ENCODE measurements at places on chromosomes 6 and 20.
A peak's percentile ranks its signal among the peaks of the same experiment; 100 is the strongest.

DNA sequence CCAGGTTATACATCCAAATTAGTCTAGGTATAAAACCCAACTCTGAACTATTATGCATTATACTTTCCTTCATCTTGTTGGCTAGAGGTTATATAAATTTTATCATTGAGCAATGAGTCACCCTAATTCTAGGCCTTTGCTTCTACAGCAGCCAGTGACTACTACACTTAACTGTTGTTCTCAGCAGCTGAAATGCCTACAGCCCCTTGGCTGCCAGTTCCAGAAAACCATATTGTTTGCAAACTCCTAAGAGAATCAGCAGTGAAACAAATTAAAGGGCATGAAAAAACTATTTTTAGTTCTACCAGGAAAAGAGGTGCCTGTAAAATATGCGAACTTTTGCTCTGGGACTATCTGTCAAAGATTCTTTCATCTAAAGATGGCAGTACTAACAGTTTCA, 292.8 kb downstream of the FRK start:
- no peak for DNase-seq

GRCh38 chr6:5466281-5467136, 205.2 kb downstream of the FARS2 start:
- DNase-seq: peak; percentile 75

GRCh38 chr6:113697632-113698410, 159.3 kb upstream of the MARCKS start:
- peak; percentile 68 for DNase-seq

DNA sequence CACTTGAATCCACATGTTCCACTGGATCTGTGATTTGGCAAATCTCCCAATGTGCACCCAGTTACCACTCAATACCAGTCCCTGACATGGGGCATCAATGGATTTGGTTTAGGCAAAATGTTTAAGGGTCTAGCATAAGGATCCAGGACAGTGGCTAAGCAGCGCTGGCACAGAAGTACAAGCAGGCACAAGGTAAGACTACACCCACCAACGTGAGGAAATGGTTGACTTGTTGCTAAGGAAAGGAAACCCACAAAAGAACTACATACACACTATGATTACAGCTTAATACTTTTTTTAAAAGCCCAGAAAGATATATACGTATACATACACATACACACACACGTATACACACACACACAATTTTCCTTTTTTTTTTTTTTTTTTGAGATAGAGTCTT, 79.0 kb downstream of the DNAAF9 start:
- no peak for DNase-seq

DNA sequence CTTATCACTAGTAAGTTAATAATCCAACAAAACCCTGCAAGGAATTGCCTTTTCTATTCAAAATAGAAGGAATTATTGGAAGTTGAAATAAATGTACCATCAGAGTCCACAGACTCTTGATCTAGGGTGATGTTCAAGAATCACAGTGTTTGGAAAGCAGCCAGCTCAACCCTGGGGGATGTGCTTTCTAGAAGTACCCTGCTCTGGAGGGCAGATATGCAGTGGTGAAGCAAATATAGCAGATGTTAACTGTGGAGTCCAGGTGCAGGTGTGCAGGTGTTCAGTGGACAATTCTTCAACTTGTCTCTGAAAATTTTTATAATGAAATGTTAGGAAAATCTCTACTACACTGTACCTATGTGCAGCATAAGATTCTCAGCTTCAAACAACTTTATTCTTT, 9.1 kb upstream of the INSM1 start:
- DNase-seq: no peak

DNA sequence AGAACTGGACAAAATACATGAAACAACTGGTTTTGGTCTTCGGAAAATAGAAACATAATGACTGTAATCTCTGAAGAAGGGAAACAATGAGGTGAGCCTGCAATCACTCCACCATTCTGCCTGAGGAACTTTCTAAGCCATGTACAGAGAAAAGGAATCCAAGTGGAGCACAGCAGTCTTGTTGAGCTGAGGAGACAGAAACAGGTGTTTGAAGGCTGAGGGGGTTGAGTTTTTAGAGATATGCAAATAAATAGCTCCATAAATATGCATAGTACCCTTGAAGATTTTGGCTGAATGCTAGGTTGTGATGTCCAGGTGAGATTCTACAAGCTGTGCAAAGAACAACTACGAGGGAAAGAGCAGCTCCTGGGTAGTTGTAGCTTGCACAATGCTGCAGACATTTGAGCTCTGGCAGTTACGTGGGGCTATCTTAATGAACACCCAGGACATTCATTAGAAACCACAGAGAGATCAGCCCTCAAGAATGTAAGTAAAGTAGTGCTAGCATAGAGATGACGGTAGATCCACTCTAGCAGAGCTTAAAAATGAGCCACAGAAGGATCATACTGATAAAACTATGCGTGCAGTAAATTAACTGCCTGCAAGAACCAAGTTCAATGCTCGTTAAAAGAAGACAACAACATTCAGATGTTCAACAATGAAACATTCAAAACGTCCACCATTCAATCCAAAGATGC, 24.3 kb downstream of the TUBB2B start:
- DNase-seq: peak; percentile 47

GRCh38 chr6:81743649-81744048, 8.8 kb downstream of the TENT5A start:
- DNase-seq: peak; percentile 14

DNA sequence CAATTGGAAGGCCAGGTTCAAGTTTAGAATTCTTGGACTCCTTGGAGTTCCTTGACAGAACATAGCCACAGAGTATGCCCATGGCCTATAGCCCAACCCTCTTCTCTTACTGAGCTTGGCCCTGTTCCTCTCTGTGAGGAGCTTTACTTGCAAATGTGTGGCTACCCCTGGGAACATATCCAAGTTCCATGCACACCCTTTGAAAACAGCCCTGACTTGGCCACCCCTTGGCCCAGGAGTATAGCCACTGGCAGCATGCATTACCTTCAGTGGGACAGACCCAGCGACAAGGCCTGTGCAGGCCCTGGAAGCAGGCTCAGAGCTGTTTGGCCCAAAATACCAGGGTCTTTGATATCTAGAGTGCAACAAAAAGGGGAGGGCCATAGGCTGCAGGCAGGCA, 19.5 kb upstream of the MAS1 start:
- peak; percentile 46 for DNase-seq

GRCh38 chr6:133820208-133820607, 68.7 kb upstream of the TCF21 start:
- DNase-seq: no peak

GRCh38 chr6:20180935-20181334, 31.3 kb downstream of the MBOAT1 start:
- no peak for DNase-seq

DNA sequence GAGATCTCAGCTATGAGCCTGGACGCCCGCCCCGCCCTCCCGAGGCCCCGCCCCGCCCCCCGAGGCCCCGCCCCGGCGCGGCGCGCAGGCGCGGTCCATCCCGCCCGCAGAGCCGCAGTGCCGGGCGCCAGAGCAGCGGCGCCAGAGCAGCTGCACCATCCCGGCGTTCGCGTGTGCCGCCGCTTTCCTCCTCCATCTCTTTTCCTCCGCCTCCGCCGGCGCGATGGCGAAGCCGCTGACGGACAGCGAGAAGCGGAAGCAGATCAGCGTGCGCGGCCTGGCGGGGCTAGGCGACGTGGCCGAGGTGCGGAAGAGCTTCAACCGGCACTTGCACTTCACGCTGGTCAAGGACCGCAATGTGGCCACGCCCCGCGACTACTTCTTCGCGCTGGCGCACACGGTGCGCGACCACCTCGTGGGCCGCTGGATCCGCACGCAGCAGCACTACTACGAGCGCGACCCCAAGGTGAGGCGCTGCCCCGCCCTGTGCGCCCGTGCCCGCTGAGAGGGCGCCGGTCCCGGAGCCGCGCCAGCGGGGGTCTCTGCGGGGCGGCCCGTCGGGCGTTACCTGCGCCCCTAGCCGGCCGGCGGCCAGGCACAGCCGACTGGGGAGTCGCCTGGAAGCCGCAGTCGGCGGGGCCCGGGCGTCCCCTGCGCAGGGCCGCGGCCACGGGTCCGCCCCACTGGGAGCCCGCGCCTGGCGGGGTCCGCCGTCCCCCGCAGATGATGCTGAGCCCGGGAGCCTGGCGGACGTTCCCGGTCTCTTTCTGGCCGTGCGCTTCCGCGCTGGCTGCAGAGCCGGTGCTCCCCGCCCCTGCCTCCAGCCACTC, at the start of gene PYGB:
PYGB (plus strand) TSS at position 130 of the 830 bp plus-strand sequence; CDS start at position 224, 94 bp downstream.
- peak; percentile 88 for DNase-seq

DNA sequence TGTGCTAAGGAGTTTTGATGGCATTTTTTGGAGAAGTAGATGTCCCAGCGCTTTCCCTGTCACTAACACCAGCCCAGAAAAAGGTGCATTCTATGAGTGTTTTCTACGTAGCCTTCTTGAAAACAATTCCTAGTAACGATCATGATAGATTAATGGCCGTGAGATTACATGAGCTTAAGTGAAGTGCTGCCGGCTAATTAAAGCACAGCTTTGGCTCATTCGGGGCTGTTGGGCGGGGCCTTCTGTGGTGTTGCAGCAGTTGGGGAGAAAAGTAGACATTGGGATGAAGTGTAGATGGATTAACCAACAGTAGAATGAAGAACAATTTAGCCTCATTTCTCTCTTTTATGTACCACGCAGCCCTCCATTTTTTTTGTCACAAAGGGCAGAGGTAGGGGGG, 20.8 kb upstream of the TRAF3IP2 start:
- no peak for DNase-seq

DNA sequence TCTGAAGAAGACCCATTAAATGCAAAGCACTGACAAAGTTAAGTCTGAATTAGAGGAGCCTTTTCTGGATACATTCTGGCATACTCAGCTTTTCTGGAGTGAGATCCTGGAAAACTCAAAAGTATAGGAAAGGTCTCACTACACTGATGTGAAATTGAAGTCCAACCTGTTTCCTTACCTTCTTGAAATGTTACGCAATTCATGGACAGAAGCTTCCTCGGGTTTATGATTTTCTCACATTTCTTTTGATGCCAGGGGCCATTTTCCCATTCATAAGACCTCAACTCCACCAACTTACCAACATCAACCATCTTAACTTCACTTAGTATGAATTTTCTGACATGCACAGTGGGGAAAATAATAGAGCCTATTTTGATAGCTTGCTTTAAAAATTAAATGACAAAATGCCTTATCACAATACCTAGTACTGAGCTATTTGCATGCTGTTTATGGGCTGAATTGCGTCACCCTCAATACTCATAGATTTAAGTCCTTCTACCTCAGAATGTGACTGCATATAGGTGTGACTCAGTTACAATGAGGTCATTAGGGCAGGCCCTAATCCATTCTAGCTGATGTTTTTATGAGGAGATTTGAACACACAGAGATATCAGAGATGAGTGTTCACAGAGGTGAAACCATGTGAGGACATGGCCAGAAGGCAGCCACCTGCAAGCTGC, 73.4 kb upstream of the RAB32 start:
- no peak for DNase-seq

GRCh38 chr6:63997734-63998133, 362.1 kb downstream of the PHF3 start:
- no peak for DNase-seq

- DNase-seq: no peak
Measured at GRCh38 chr6:10406556-10406955, 8.3 kb downstream of the TFAP2A start.

DNA sequence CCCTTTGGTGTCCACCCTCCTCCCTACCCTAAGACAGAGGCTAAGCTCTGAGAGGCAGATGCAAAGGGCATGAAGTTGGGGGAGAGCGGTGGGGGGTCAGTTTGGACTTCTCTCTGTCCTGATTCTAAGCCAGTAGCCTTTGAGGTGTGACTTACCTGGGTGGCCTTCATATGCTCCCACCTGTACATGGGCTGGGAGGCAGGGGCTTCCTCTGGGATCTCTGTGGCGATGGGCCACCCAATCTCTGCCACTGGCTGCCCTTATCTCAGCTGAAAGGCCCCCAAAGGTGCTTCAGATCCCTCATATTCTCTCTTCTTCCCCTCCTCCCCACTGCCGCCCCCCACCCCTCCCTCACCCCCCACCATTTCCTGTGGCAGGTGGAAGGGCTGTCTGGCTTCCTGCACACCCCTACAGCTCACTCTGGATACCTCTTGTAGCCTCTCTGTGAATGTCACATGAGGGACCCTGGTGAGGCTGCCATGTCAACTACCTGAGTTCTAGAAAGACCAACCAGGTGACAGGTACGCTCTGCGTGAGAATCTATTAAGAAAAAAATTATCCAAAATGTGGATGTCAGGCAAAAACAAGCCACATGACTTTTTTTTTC, 34.0 kb downstream of the PNLDC1 start:
- no peak for DNase-seq

- DNase-seq: no peak
Measured at GRCh38 chr20:697826-698225, 22.2 kb upstream of the SCRT2 start.

DNA sequence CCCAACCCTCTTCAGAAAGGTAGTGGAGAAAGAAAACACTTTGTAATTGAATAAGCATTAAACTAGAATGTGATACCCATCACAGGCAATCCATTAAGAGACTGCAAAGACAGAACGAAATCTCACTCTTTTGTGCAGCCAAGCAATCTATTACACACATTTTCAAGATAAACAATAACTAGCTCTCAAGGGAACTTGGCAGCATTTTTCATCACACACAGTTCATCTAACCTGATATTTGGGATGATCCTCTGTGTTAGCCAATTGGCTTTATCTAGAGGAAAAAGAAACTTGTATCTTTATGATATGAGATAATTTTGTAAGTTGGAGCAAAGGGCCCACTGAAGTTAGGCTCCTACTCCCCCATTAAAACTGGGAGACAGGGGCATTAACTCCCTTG, 1.5 kb upstream of the GZF1 start:
- DNase-seq: no peak

- DNase-seq: no peak
Measured at GRCh38 chr6:15535495-15536197, 127.2 kb downstream of the DTNBP1 start.

GRCh38 chr20:34475979-34476736, 40.1 kb upstream of the DYNLRB1 start:
- peak; percentile 44 for DNase-seq

DNA sequence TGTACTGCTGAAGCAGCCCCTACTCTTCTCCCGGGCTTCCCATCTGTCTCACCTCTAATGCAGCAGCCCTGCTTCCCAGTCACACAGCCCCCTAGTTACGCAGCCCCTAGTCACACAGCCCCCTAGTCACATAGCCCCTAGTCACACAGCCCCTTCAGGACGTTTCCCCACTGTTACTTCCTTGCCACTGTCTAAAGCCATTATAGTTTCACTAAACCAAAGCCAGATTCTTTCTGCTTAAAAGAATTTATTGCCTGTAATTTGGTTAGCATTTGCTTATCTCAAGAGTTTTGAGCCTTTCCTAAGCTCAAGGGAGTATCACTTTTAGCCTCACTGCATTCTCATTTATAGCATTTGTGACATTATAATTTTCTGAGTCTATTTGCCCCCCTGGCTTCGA, 127.9 kb downstream of the LMBRD1 start:
- DNase-seq: no peak

GRCh38 chr6:37429352-37429750, 3.7 kb upstream of the CMTR1 start:
- no peak for DNase-seq
